ENCODE measurements at places on chromosomes 11 and 22.

DNA sequence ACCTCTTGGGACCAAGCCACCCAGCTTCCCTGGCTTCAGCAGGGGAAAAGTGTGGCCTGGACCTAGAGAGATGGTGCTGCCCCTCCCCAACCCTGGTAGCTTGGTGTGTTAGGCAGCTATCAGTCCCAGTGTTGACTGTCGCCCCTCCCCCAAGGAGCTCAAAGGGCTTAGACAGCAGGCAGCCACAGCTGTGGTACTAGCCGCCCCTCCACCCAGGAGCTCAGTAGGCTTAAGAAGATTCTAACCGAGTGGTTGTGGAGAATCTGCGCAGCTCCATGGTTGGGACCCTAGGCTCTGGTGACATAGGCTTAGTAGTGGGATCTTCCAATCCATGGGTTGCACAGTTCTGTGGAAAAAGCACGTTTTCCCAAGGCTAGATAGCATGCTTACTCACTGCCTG is 458.4 kb upstream of the LRRC4C start:
- DNase-seq, result no peak

- no peak for DNase-seq
Observed at GRCh38 chr22:27687984-27688545, 113.5 kb downstream of the MN1 start.

DNA sequence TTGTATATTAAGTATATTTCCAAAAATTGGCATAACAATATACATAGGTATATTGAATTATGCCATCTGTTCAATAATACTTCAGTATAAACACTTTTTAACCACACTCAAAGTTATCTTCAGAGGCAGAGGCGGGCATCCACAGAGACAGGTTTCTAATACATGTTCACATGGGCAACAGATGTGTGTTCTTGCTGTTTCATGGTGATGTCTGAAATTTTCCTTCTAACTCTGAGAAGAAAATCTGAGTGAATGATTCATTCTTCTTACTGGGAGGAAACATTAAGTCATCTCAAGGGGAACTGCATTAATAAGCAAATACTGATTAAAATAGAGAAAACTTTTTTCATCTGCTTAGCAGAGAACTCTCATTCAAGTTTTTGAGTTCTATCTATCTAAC is 1074.5 kb downstream of the LRRC4C start:
- no peak for DNase-seq

DNA sequence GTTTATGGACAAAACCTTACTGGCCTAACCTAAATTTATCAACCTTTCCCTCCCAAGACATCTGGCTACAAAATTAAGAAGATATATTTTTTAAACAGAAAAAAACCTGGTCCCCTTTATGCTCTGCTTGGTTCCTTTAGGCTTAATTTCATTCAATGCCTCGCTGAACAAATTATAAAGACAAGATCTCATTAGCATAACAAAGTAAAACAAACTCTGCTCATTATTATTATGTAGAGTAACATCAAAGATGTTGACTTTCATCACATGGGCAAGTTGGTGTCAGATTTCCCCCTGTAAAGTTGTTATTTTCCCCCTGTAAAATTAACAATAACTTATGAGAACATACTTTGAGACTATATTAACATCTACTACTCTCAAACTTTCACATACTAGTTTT is 11.0 kb downstream of the RRAS2 start:
- DNase-seq, result no peak
